ENCODE measurements at places on chromosomes 12 and 14.

DNA sequence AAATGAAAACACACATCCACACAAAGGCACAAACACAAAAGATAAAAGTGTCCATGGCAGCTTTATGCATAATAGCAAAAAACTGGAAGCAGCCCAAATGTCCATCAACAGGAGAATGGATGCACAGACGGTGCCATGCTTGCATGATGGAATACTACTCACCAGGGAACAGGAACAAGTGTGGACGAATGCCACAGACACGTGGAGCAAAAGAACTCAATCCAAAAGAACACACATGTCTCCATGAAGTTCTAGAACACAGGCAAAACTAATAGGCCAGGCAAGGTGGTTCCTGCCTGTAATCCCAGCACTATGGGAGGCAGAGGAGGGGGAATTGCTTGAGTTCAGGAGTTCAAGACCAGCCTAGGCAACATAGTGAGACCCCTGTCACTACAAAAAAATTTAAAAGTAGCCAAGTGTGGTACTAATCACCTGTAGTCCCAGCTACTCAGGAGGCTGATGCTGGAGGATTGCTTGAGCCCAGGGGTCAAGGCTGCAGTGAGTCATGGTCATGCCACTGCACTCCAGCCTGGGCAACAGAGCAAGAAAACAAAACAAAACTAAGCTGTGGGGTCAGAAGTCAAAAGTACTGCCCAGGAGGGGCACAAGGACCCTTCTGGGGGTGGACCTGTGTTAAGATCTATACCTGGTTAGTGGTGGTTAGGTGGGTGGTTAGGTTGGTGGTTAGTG is 7.3 kb upstream of the TMEM119 start:
- no peak for DNase-seq

GRCh38 chr12:82406651-82407050 is 48.3 kb downstream of the METTL25 start:
- no peak for DNase-seq

DNA sequence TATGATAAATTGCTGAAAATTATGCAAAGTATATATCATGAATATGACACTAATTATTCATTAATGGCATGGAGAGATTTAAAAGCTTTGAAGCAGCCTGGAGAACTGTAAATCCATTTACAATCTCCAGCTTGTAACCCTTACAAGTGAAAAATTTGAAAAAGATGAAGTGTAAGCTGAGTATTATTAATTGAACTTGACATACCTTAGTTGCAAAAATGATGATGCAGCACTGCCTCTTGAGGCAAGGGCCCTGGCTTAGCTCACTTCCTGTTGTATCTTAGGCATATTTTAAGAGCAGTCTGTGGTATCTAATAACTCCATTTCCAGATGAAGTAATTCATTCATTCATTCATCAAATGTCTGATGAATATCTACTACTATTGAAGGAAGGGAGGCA is 158.6 kb downstream of the ANO4 start:
- DNase-seq = no peak

GRCh38 chr12:70049596-70050360 is 193.5 kb upstream of the CNOT2 start:
- DNase-seq = no peak

GRCh38 chr14:20116748-20117147 is 6.2 kb downstream of the OR4K17 start:
- no peak for DNase-seq

DNA sequence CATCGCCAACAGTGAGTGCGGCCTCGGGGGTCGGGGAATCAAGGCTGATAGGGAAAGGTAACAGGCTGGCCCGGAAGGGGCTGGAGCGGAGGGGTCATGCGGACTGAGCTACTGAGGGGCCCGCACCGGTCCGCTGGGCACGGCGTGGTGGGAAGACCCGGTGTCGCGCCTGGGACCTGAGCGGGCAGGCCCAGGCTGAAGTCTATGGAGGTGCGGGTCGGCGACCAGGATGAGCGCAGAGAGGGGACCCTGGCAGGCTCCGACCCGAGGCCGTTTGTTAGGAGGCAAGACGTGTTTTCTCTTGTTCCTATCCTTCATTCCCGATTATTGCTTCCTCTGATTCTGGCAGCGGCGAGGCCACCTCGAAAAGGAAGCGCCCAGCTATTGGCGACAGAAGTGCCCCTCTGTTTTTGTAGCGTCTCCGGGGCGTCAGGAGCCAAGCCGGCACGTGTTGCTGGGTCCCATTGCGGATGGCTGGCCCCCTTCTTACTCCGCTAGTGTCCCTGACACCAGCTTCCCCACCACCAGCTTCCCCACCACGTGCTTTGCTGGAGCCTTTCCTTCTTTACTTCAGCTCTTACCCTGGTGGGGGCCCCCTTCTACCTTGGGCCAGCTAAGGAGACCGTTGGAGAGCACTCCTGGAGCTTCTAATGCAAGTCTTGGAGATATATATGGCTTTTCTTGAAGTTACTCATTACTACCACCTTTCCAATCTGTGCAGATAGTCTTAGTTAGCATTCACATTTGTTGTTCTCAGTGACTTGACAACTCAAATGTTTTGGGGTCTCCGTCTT is 653 bp downstream of the PA2G4 start:
- DNase-seq = no peak

DNA sequence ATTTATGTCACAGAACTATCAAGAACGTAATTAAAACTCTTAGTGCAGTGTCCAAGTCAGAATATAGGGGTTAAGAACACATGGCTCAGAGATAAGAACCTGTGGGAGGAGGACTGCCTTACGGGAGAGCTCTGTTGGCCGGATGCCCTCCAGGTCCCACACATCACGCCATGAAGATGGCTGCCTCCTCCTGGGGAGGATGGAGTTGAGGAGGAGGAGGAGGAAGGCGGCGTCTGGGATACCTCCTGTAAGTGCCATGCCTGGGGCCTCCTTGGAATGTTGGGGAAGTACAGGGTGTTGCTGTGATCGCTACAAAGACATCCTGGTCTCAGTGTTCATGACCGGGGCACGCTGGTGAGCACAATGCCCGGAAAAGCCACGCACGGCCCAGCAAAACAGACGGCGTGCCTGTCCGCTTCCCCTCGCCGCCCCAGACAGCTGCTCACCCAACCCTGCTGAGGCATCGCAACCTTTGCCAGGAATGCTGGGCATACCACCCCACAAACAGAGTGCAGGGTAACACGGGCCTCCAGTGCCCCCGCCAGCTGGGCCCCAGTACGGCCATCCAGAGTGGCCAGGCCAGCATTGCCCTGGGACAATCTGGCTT is 28.7 kb upstream of the CD9 start:
- no peak for DNase-seq

DNA sequence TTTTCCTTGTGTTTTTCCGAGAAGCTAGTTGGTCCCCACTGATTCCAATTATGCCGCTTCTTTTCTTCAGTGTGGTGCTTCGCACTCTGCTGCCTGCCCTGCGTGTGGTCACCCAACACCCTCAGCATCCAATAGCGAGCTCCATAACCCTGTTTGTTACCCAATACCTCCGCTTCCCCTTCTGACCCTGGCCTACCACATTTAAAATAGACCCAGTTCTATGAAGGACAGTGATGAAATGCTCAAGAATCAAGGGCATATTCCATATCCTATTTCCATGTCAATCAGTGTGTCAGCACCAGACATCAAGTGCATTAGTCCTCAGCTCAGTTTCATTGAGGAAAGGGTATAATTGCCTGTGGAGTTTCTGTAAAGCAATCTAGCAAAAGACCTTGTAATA is 9.5 kb downstream of the NDRG2 start:
- no peak for DNase-seq

- no peak for DNase-seq
Measured at GRCh38 chr14:96088481-96088880, 49.3 kb downstream of the C14orf132 start.

GRCh38 chr12:6840330-6840729 is 395 bp upstream of the GNB3 start:
- no peak for DNase-seq

DNA sequence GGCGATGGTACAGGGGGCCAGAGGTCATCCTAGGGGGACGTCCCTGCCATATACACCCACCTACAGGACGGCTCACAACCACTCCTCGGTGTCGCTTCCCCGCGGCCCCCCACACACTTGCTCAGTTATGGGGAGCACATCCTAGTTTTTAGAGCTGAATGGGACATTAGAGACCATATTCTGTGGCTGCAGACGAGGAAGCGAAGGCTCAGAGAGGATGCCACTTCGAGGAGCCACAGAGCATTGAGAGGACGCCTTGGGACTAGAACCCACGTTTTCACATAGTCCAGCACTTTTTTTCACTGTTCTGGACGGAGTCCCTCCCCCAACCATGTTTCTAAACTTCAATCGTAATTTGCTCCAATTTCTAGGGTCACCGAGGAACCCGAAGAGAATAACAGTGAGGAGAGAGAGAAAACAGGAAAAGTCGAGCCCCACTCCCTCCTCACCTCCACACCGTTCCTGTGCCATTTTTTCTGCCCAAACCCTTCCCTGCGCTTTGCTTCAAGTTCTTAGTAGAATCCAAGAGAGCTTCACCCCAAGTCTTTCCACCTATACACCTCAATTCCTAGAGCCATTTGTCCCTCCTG is 641 bp upstream of the ASCL1 start:
- DNase-seq = no peak

- no peak for DNase-seq
Measured at GRCh38 chr12:108455706-108456105, 59.4 kb upstream of the FICD start.

- DNase-seq = no peak
Measured at GRCh38 chr12:49552014-49552413, 13.2 kb downstream of the KCNH3 start.

GRCh38 chr12:122138616-122139015 is 35.4 kb downstream of the IL31 start:
- DNase-seq = no peak

DNA sequence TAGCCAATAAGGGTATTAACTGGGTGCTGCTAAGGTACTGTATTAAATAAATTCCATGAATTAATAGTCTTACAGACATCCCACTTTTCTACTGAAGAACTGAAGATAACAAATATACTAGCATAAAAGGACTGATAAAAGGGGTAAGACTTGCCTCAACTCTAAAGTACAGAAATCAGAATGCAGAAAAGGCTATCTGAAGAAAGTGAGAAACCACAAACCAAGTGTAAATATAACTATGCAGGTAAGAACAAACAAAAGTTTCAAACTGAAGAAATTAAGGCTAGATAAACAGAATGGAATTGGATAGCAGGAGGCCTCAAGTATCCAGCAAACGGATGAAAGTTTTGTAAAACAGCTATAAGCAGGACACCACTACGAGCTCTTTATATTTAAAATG is 29.5 kb downstream of the YAF2 start:
- no peak for DNase-seq

GRCh38 chr14:47435331-47435965 is 240.0 kb downstream of the MDGA2 start:
- DNase-seq = no peak

DNA sequence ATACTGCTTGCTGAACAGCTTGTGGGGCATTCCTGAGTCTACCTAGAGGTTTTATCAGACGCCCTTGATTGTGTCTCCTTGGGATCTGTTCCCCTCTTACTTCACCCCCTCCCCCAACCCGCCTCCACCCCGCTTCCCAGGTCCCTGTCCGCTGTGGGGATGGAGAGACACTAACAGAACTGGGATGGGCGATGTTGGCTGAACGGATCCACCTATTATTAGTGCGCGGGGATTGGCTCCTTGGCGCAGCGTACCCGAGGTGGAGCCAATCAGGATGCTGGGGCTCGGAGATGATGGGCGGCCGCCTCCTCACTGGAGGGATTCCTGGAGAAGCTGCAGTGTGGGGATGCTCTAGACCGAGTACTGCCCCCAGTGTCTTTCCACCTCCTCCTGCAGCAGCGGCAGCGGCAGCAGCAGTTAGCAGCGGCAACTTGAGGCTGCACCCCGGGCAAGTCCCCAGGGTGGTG is at the start of gene SYT1:
TSS of gene SYT1 (plus strand) at position 372 of the 467 bp plus-strand sequence.
- no peak for DNase-seq

DNA sequence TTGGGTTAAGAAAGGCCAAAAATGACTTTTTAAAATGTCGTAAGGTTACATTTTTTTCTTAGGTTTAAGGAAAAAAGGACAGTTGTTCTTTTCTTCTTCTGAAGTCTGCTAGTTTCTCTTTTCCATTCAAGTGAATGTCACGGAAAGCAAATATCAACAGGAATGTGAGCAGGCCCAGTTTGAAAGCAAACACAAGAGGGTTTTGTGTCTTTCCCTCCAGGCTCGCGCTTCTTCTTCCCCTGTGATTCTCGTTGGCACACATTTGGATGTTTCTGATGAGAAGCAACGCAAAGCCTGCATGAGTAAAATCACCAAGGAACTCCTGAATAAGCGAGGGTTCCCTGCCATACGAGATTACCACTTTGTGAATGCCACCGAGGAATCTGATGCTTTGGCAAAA is 85.4 kb downstream of the LRRK2 start:
- no peak for DNase-seq

- DNase-seq = no peak
Measured at GRCh38 chr14:69241577-69241976, 18.4 kb upstream of the GALNT16 start.

DNA sequence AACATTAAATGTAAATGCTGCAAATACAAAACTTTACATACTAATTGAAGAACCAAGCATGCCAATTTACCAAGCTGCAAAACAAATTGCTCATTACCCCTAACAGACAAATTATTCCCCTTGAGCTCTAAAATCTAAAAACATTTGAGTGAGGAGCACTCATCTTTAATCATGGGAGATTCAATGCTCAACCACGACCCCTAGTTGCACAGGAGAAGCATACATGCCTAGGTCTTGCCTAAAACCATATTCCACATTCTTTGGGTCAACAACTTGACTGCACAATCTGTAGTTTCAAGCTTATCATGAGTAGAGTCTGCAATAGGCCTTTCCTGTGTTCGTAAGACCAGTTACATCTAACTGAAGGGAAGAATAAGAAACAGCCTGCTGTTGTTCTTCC is 69.7 kb downstream of the MGAT4C start:
- DNase-seq = no peak

- DNase-seq = no peak
Measured at GRCh38 chr14:94115058-94115591, 4.6 kb downstream of the IFI27 start.

GRCh38 chr14:50670196-50670865 is 2.2 kb upstream of the SAV1 start:
- DNase-seq = no peak

- no peak for DNase-seq
Measured at GRCh38 chr14:93034671-93034994, 81.1 kb downstream of the ITPK1 start.

DNA sequence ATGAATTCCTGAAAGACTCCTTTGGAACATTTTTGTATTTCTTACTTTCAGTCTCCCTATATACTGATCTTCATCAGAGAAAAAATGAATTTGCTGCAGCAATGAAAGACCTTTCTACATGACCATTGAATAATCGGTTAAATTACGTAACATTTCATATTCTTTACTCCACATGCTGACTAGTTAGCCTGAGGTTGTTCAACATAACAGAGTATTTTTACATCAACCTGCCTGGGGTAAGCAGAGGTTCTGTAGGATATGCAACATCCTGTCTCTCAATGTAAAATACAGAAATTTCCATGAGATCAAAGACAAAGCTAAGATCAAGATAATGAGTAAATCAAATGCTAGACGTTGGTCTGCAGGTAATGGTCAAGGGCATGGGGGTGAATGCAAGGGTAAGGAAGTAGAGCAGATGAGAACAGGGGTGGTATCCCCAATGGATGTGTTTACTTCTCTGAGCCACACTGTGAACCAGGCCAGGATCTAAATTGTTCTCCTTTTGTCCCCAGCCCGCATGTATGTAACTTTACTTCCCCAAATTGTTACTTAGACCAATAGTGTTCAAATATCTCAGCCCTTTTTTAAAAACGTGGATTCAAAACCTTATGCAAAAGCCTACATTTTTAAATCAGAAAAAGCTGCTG is 45.4 kb downstream of the DUSP6 start:
- no peak for DNase-seq
